Muscle of back (tissue), 13 donors: ENCODE measurements at places on chromosomes 2 and 18.

- peak; percentile 34 for DNase-seq
Observed at GRCh38 chr2:69514406-69514805, 77.2 kb upstream of the NFU1 start.

- DNase-seq: no peak
Observed at GRCh38 chr2:54639609-54640008, 83.9 kb upstream of the EML6 start.

DNA sequence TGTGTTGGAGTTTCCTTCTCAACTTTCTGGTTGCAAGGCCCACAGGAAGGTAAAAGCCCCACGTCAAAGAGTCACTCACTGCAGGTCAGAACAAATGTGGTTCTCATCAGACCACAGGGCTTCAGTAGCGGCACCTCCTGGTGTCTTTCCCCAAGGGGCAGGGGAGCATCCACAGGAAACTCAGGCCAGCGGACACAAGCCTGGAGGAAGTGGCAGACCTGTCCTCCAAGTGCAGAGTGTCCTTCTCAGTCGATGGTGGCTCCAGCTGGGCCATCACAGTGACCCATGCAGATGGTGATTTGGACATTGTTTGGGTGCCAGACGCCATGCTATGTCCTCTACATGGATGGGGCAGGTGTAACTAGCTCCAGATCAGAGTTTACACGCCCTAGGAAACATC lies 84.9 kb downstream of the ACKR3 start:
- DNase-seq: no peak

GRCh38 chr2:201904538-201905420 lies 98.4 kb downstream of the CDK15 start:
- DNase-seq: no peak

DNA sequence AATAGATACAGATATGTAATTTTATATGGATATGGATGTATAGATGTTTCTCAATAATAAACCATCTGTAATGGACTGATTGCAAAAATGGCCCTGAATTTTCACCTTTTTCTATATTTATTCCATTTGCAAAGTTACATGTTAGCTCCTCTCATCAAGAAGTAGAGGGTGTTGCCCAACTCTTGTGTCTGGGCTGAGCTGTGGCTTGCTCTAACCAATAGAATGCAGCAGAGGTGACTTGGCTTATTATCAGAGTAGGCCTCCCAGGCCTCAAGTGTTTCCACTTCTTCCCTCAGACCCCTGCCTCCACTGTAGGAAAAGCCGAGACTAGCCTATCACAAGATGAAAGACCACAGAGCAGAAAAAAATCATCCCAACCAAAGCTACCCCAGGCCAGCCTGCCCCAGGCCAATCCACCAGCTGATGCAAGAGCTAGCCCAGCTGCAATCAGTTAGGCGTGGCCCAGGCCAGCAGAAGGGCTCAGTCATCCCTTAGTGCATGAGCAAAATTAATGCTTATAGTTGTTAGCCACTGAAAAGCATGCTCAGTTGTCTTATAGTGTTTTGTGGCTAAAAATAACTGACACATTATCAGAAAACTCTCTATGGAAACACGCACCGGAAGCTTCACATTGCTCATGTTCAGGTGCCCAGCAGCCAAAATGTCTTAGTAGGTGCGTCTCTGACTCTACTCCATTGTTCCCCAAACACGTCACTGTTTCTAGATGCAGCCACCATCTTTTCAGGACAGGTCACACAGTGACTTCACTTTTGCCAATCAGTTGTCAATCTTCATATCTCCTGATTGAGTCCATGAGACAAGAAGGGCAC lies 464.0 kb downstream of the FBXO15 start:
- no peak for DNase-seq

GRCh38 chr18:7457262-7457661 lies 109.9 kb upstream of the PTPRM start:
- no peak for DNase-seq

DNA sequence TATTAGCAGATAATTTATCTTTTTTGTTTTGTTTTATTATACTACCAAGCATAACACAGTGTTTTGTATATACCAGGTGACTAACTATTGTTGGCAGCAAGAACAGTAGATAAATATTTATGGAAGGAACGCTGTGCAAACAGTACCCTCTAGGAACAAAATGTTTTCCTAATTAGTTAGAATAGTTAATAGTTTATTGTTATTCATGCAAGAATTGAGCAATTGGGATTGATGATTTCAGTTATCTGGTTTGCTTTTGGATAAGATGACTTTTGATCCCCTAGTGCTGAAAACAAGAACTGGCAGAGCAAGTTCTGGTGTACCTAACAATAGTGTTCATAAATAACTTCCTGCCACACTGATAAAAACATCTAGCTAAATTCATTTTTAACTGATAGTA lies 323.3 kb downstream of the TGIF1 start:
- no peak for DNase-seq

- DNase-seq: peak; percentile 6
Observed at GRCh38 chr2:22536133-22536532, 848.8 kb upstream of the KLHL29 start.

GRCh38 chr18:48792141-48792540 lies 158.6 kb downstream of the SMAD7 start:
- DNase-seq: no peak

GRCh38 chr2:3200420-3200939 lies 177.1 kb downstream of the EIPR1 start:
- no peak for DNase-seq

- no peak for DNase-seq
Observed at GRCh38 chr2:69796174-69796573, 33.3 kb upstream of the GMCL1 start.

GRCh38 chr2:215437614-215438013 lies 1.7 kb upstream of the FN1 start:
- DNase-seq: peak; percentile 33

DNA sequence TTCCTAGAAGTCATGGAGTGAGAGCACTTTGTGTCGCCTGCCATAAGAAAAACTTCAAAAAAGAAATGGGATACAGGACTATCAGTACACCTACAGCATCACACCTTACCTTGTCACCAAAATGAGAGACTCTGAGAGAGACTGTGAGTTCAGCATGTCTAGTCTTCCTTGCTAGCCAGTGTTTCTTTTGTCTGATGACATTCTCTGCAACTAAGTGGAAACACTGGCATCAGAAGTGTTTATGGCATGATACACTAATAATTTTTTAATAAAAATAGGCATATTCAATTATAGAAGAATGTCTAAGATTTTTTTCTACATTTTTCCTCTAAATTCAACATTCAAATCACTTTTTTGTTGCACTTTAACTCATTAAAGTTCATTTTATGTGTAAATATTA lies 9.0 kb downstream of the RBM43 start:
- no peak for DNase-seq

- peak; percentile 76 for DNase-seq
Observed at GRCh38 chr2:1750933-1751766, 6.8 kb upstream of the PXDN start.
